Activated CD4-positive, alpha-beta T cell treated with anti-CD3 and anti-CD28 coated beads, Interleukin-2, Interleukin-6, amounts not matched to agents 100 ng/mL and 50 ng/mL, durations not matched to agents 16 hours and 8 hours (primary cell): ENCODE measurements at places on chromosomes 5 and 9.

DNA sequence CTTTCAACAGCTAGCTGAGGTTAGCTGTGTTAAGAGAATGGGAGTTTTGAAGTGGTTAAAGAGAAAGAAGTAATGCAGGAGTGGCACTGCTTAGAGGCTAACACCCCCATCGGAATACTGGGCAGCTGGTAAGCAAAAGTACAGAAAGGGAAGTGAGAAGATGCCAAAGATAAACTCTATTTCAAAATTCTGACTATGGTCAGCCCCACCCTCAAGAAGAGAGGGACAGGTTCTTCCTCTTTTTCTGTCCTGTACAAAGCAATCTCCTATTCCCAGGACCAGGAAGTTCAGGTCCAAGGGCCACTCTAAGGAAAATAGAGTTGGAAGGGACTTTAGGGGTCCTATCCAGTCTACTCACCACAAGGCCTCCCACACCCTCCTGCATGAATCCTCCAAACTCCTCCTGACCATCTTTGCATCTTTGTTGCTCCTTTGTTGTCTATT lies 45.9 kb upstream of the JAK2 start:
- peak; percentile 66 for DNase-seq

DNA sequence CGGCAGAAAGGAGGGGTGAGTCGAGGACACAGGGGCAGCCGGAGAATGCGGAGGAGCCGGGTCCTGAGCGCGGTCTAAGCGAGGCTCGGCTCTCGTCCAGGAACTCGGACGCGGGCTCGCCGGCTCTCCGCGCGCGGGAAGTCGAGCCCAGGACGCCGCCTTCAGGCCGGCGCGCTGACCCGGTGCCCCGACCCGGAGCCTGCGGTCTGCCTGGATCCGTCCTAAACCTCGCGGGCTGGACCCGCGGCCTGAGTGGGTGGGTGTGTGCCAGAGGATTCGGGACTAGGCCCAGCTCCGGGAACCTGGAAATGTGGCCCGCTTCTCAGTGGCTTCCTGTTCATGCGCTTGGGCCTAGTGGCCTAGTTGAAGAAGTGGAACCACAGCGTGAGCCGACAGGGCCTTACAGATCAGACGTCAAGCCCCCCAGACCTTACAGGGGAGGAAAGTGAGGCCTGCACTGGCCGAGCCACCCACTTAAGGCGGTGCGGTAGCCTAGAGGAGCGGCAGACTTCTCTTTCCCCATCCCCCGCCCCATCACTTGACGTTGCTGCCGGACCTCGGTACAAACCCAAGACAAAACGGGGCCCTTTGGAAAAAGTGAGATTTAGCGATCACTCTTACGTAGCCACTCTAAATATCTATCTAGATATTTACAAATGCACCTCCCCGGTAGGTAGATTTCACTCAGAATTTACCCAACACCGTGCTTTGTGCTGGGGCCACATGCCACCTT lies 1.2 kb downstream of the CDKN2B-AS1 start:
- DNase-seq: no peak

- DNase-seq: peak; percentile 69
These were observed 938 bp downstream of the NINJ1 start for GRCh38 chr9:93132946-93133680.

DNA sequence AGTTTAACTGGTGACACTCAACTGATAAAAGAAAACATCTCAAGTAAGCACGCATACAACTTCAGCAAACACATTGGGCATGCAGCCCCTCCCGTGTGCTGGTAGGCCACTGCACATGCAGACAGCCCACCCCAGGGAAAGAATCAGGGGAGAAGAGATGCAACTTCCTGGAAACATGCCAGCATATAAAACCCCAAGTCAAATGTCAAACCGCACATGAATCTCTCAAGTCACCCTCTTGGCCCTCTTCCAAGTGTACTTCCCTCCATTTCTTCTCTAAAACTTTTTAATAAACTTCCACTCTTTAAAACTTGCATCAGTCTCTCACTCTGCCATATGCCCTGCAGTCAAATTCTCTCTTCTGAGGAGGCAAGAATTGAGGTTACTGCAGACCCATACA lies 732.7 kb downstream of the SEMA5A start:
- no peak for DNase-seq

- DNase-seq: no peak
These were observed 20.5 kb upstream of the B4GALT1 start for GRCh38 chr9:33187519-33188218.

DNA sequence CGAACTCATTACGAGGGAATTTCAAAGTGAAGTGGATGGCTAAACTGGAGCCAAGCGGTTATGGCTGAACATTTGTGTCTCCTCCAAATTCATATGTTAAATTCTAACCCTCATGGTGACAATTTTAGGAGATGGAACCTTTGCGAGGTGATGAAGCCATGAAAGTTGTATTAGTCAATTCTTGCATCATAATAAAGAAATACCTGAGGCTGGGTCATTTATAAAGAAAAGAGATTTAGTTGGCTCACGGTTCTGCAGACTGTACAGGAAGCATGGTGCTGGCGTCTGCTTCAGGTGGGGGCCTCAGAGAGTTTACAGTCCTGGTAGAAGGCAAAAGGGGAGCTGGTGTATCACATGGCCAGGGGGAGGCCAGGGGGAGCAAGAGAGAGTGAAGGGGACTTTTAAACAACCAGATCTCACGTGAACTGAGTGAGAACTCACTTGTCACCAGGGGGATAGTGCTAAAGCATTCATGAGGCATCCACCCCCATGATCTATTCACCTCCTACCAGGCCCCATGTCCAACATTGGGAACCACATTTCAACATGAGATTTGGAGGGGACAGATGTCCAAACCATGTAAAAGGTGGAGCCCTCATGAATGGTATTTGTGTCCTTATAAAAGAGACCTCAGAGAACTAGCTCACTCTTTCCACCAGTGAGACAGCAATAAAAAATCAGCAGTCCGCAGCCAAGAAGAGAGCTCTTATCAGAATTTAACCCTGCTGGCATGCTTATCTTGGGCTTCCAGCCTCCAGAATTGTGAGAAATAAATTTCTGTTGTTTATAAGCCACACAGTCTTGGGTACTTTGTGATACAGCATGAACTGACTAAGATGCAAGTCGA lies 143.4 kb downstream of the MTRR start:
- no peak for DNase-seq

DNA sequence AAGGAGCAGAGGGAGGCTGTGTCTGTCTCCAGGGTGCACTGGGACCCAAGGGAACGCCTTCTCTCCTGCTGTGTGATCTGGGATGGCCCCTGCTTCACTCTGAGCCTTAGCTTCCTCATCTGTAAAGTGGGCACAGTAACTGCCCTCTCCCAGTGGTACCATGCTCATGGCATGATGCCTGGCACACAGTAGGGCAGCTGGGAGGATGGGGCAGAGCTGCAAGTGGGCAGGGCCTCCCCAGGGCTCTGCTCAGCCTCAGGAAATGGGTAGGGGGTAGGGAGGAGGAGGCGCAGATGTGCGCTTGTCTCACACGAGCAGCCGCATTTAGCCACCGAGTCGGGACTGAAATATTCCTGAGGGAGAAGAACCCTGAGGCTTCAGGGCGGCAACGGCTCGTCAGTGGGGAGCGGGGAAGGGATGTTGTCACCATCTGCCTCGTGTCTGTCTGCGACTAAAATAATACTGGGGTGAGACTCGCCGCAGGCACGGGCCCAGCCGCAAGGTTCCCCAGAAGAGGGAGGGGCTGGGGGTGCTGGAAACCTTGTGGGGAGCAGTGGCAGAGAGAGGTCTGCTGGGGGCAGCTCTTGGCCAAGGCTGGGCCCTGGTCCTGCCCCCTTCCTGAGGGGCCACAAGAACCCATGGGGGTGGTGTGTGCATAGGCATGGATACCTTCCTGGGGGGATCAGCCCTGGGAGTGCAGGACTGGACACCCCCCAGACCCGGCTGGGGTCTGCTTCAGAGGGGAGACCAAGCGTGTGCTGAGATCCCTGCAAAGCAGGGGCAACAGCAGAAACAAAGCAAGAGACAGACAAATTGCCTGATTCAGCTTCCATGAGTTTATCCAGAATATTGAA lies 55.2 kb upstream of the PSD2 start:
- DNase-seq: no peak

DNA sequence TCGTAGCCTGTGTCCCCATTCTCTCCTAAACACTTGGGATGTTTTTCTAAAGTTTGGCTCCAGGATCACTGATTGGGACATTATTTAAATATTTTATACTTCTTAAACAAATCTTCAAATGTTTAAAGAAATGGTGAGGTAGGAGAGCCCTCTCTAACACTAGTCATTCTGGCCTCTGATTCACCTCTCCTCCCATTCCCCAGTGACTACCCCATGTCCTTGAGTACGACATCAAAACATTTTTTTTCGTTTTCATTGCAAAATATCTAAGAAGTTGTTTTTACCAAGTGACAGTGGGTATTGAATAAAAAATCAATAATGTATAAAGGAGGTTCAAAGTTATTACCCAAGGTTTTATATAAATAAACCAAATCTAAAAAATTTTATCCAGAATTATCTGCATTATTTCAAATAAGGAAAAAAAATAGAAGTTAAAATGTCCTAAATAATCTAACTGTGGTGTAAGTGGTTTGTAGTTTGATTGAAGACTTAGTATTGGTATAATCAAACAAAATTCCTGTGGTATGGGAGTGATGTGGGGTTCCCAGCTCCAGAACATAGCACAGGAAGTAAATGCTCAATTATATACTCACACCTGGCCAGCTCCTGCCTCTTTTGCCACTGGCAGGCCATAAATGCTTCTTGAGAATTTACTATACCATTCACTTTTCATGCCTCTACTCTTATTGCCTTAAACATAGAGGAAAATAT lies 51.1 kb downstream of the MAST4 start:
- no peak for DNase-seq

DNA sequence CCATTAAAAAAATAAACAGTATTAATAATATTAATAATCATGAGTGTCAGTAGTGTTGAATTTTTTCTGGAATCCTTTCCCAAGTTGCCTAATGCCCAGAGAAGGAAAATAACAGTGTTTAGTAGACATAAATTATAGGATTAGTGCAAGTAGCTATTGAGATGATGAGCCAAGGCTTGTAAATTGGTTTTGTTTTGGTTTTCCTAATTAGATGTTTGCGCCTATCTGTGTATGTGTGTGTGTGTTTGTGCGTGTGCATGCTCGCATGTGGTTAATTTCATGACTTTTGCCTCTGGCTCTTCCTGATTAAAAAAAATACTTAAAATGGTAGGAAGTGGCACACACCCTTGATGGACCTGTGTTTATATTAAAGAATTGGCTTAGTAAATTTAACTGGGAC lies 55.4 kb downstream of the FXN start:
- DNase-seq: no peak

- no peak for DNase-seq
These were observed 1.5 kb upstream of the C5orf24 start for GRCh38 chr5:134844252-134844651.

- no peak for DNase-seq
These were observed 381.5 kb upstream of the KLF4 start for GRCh38 chr9:107870927-107871680.

DNA sequence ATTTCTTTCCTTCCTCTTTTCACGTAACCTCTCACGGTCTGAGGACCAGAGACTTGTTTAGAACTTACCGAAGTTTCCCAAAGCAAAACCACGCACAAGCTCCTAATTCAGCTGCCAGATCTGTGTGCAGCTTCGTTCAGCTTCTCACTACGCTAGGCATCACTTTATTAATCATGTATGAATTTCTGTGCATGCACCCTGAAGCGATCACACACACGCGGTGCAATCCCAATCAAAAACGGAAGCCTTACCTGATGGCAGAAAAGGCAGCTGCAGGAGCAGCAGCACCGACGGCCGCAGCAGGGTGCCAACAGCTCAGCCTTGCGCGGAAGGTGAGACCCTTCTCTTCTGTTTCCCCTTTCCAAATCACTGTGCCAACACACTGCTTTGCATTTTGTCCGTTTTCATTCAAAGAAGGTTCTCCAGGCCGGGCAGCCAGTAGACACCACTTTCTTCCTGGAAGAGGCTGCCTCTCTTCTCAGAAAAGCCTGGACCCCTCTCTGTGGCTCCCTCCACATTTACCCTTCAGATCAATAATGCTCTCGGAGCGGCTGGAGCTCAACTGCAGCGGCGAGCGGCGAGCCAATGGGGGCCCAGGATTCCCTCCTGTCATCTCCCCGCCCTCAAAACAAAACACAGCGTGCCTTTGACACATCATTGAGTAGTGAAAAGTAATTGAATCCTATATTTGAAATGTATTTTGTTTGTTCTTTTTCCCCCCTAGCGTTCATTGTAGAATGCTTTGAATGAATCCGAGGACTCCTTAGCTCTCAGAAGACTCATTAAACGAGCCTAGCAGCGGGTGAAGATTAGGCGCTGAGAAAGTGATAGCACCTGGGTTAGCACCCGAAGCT lies at the start of gene CDH12:
CDH12 (minus strand) TSS at position 538 of the 854 bp plus-strand sequence.
- peak; percentile 0 for DNase-seq

- no peak for DNase-seq
These were observed 12.5 kb downstream of the ECM2 start for GRCh38 chr9:92522983-92523970.

DNA sequence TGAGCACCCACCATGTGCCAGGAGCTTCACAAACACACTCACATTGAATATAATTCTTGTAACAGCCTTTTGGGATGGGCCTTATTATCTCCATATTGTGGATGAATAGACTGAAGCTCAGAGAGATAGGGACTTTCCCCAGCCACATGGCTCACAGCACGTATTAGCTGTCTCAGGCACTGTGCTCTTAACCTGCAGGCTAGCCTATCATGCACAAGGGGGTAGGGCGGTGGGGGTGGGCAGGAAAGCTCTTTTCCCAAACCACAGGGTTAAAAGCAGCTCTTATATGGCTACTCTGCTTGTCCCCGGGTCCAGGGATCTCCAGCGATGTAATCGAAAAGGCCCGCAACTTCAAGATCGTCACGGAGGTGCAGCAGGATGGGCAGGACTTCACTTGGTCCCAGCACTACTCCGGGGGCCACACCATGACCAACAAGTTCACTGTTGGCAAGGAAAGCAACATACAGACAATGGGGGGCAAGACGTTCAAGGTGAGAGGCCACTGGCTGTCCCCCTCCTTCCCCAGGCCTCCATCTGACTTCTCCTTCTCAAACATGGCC lies 2.6 kb downstream of the FABP6 start:
- DNase-seq: peak; percentile 9

GRCh38 chr5:169748174-169748573 lies 111.1 kb downstream of the DOCK2 start:
- DNase-seq: no peak

DNA sequence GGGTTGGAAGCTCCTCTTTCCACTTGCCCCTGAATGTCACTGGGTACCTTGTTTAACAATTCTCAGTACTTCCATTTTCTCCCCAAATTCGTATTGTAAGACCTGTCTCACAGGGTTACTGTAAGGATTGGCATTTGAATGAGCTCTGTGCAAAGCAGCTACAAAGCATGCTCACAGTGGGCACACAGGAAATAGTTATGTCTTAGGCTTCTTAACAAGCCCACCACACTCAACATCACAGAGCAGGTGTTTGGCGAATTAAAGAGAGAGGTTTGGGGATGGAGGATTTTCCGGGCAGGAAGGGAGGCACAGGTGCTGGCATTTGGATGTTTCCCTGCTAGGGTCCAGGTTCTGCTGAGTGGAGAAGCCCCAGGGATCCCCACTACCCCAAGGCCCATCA lies 17.0 kb upstream of the LHFPL2 start:
- no peak for DNase-seq

- DNase-seq: no peak
These were observed 2.7 kb downstream of the ZNF346 start for GRCh38 chr5:177025101-177025601.
